ENCODE measurements at places on chromosomes 4 and X. TPM values are rescaled to one million over a fixed set of nuclear protein-coding genes. Genes with fewer than 3 reads are reported as not detected.

DNA sequence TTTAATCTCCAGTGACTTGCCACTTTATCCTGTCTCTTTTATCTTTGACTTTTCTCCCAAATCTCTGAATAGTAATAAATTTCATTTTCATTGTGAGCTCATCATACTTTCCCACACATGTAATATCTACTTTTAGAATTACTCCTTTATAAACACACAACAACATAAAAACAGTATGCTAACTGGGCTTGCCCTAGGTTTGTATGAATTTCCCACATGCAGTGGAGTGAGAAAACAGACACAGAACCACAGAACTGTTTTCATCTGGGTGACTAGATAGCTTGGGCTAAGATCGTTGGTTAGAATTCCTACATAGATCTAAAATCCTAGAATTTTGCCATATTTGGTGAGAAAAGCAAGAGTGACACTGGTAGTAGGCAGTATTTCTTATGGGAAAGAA is 409.5 kb downstream of the SPRY1 start:
- no peak for DNase-seq

- no peak for DNase-seq
These were observed 142.0 kb upstream of the NUDT6 start for GRCh38 chr4:123064390-123064789.

Gene MAGEA4
- not detected for total RNA-seq

- no peak for DNase-seq
These were observed 45.0 kb downstream of the PSAPL1 start for GRCh38 chr4:7389719-7390118.

Gene TMEM154
- 1.3 TPM for total RNA-seq

DNA sequence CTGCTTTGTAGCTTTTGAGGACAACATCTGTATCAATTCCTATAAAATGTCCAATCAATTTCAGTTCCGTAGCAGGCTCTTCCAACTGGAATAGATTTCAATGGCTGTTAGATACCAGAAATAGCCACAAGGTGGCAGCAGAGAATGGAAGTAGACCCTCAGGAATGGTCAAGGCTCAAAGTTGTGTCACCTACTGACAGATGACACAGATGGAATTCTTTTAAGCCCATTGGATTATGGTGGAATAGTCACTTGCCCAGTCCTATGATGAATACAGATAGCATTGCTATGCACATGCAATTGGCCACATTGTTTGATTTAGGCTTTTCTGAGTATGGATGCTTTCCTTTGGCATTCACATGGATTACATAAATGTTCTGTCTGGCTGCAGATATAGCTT is 130.4 kb upstream of the RADX start:
- peak; percentile 41 for DNase-seq

DNA sequence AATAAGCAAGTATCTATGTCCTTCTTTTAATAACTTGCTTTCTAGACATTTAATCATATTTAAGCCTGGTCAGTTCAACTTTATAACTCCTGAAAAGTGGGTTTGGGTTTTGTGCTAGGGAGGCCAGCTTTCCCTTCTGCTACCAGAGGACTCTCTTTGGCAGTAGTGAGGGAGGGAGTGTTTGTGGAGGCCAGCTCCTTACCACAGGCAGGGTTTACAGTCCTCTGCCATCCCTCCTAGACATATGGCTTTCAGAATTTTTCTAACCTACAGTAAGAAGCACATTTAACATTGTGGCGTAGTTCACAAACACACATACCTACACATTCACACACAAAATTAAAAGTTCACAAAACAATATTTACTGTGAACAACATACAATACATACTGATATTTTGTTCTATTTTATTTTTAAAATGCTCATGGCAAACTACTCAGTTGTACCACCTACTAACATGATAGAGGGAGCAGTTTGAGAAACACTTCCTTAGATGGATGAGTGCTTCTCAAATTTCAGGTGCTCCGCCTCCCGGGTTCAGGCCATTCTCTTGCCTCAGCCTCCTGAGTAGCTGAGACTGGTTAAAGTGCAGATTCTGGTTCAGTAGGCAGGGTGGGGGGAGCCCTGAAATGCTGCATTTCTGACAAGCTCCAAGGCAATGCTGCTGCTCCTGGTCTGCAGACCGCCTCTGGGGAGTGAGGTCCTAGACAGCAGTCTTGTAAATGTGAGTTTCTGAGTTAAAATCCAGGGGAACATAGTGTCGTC is 86.7 kb downstream of the PTTG2 start:
- no peak for DNase-seq

DNA sequence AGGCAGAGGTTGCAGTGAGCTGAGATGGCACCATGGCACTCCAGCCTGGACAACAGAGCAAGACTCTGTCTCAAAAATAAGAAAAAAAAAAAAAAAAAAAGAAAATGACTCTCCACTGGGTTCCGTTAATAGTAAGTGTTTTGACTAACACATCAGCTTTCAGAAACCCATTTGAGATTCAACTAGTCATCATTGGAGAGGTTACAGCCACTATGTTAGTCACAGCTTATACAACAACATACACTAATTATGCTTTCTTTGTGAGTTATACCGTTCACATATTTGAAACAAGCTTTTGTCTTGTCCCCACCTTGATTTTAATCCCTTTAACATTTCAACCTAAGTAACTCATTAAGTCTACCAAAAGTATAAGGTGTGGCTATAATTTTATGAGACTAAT is 48.2 kb downstream of the HADH start:
- DNase-seq: no peak

GRCh38 chr4:26522478-26522877 is 32.2 kb upstream of the CCKAR start:
- no peak for DNase-seq

GRCh38 chrX:9148615-9149399 is 114.9 kb upstream of the FAM9B start:
- peak; percentile 14 for DNase-seq

DNA sequence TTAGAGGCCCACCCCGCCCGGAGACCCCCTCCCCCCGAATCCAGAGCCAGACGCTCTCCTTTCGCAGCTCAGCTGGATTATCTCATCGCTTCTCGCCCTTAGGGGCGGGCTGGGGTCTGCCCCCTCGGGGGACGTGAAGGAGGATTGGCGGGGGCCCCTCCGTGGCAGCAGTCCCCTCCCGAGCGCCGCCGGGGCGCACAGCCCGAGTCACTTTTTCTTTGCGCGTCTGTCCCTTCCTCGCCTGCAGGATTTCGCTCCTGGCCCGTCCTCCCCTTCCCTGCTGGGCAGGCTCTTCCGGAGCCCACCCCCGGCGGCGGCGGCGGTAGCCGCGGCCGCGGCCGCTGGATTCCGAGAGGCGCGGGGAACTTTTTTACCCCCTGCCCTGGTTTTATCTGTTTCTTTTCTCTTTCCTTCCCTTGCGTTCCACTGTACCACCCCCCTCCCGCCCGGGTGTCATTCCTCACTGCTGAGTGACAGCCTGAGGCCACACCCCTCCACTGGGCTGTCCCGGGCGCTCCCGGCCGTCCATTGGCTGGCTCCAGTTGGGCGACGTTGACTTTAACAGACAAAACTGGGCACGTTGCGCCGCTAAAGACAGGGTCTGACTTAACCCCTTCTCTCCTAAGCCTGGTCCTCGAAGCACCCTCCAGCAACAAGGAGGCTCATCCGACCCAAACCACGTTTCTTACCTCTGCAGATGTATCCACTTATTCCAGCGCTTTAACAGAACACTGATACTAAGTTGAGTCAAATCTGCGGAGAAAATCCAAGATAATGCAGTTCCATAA is 492 bp upstream of the NKX3-2 start:
- peak; percentile 85 for DNase-seq

GRCh38 chrX:80876877-80877276 is 67.2 kb upstream of the BRWD3 start:
- DNase-seq: peak; percentile 12
